D341Med (cell line): ENCODE measurements at places on chromosomes 2 and 18.

DNA sequence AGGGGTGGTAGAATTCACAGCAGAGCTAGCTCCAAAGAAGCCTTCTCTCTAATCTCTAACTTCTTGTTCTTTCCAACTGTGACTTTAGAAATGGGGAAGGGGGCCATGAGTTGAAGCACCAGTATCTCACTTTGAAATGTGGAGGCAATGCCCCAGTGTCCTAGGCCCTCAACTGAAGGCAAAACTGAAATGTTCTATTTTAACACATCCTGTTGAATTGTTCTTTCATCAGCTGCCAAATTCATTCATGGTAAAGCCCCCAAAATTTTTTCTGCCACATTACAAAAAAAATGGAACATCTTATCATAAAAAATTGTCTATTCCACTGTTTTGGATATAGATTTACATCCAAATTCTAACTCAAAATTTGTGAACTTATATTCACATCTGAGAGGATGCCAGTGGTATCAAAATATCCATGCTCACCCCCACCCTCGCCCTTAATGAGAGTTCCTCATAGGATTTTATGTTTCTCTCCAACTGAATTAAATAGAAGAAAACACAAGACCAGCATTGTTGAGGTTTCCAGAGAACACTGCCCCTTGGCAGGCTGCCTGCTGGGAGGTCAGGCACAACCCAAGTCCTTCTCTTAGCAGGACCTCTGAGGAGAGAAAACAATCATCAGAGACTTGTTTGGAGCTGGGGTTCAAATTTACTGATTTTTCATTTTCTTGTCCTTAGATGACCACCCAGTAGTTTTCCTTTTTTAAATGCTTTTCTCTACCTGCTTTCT is 147.4 kb upstream of the PGAP1 start:
- no peak for DNase-seq

GRCh38 chr2:58350484-58350883 is 109.4 kb upstream of the FANCL start:
- no peak for DNase-seq

GRCh38 chr2:1804351-1804771 is 60.0 kb upstream of the PXDN start:
- DNase-seq, result no peak

DNA sequence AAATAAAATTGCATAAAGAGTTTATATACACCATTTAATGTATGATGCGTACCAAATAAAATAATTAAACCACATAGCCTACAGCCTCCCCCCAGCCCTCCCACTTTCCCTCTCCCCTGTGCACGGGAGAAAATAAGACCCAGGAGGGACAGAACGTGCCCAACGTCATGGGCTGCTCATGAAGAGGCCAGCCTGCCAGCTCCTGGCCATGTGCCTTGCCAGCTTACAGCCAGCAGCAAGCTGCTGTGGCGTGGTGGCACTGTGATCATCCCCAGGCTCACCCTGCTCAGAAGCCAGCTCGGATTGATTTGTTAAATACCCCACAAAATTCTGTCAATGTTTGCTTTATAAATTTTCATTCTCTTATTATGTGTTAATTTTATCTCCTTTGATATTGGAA is 7.6 kb downstream of the GPR148 start:
- DNase-seq, result no peak

GRCh38 chr2:8550937-8551621 is 130.8 kb upstream of the ID2 start:
- no peak for DNase-seq

DNA sequence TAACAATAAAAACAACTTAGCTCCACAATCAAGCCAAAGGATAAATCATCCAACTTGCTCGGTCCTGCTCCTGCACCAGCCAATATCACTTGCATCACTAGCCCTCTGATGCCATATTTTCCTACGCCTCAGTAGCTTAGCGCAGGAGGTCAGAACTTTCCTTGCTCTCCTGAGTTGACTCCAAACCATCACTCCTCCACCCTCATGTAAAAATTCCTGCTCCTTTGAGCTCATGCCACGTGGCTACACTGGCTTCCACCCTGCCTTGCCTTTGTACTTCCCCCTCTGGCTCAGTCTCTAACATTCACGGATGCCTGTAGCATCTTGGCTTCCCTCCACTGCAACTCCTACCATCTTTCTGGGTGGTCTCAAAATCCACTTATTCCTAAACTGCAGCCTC is 25.2 kb downstream of the AAK1 start:
- DNase-seq, result no peak

GRCh38 chr18:56647951-56648893 is 2.9 kb upstream of the WDR7 start:
- DNase-seq, result no peak

- DNase-seq, result no peak
Measured at GRCh38 chr2:41930807-41931566, 116.8 kb upstream of the PKDCC start.

DNA sequence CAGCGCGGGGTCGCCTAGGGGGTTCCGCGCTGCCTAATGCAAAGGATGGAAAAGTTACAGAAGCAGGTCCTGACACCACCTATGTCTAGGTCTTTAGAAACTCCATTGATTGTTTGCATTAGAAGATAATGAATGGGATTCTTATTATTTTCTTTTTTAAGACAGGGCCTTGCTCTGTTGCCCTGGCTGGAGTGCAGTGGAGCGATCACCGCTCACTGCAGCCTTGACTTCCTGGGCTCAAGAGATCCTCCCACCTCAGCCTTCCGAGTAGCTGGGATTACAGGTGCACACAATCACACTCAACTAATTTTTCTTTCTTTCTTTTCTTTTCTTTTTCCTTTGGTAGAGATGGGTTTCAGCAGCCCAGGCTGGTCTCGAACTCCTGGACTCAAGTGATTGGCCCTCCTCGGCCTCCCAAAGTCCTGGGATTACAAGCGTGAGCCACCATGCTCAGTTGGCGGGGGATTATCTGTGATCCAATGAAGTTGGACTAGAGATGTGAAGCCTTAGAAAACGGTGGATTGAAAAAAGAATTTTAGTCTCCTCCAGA is 761 bp upstream of the IDH1 start:
- DNase-seq, result no peak

GRCh38 chr2:161139098-161139987 is 20.9 kb upstream of the TANK start:
- no peak for DNase-seq

DNA sequence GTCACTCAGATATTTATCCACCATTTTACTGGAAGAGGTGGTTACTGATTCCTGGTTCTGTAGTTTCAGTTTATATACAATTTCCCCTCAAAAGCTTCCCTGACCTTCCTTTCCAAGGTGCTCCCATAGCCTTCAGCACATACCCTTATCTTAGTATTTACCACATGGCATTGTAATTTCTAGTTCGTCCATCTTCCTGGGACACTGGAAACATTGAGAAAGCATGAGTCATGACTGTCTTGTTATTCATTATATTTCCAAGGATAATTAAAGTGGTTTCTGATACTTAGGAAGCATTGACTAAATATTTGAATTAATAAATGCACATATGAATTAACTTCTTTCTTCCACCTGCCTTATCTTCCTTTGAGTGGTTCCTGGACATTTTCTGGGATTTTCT is 203.8 kb downstream of the ETAA1 start:
- DNase-seq, result no peak

- no peak for DNase-seq
Measured at GRCh38 chr2:109289504-109290222, 160.7 kb downstream of the SH3RF3 start.

- DNase-seq, result no peak
Measured at GRCh38 chr2:38794235-38794946, 16.4 kb downstream of the GEMIN6 start.

DNA sequence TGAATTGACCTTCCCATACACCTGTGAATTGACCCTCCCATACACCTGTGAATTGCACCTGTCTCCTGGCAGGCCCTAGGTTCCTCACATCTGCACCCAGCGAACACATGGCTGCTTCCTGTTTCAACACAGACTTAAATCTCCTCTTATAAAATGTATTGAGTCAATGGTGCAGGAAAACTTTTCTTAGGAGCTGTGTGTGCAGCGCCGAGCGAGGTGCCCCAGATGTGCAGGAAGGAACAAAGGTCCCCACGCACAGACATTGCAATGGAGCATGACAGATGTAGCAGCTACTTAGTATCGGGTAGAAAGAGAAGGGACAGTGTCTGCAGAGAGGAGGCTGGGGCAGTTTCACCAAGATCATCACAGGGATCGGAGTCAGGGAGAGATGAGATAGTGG is 85.5 kb upstream of the PXDN start:
- no peak for DNase-seq

GRCh38 chr2:240407090-240407489 is 28.4 kb upstream of the GPC1 start:
- DNase-seq, result no peak

- no peak for DNase-seq
Measured at GRCh38 chr18:63765837-63766236, 9.4 kb upstream of the SERPINB7 start.

DNA sequence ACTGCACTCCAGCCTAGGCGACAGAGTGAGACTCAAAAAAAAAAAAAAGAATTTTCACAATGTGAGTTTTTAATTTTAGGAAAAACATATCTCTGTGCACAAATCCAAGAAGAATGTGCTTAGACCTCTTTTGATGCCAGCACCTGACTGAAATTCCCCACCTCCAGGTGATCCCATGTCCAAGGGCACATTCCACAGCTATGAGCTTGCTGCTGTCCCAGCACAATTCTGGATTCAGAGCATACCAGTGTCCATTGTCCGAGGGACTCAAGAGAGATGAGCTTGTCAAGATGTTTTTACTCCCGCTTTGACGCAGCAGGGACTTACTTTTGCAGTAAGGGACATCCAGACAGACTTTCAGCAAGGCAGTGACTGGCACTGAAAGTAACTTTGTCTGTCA is 489.1 kb upstream of the ACVR2A start:
- DNase-seq, result no peak

- no peak for DNase-seq
Measured at GRCh38 chr2:135557530-135557929, 26.2 kb downstream of the R3HDM1 start.

GRCh38 chr2:201235860-201236811 is 24.2 kb upstream of the CASP8 start:
- no peak for DNase-seq

DNA sequence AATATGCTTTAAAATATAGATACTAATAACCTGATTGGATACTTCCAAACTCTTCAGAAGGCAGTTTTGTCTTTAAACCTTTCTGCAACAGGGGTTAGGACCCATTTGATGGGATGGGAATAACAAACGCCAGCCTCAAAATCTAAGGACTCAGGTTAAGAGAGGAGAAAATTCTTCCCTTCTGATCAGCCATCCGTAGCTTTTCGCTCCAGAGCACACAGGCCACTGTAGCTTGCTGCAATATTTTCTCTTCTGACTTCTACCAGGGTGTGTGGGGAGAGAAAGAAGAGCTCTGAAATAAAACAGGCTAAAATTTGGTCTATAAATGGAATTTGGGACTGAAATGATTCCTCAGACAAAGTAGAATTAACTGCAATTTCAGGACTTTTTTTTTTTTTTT is 95.1 kb downstream of the ALPK2 start:
- DNase-seq, result no peak

GRCh38 chr2:190582736-190583506 is 48.4 kb upstream of the NEMP2 start:
- DNase-seq, result no peak

DNA sequence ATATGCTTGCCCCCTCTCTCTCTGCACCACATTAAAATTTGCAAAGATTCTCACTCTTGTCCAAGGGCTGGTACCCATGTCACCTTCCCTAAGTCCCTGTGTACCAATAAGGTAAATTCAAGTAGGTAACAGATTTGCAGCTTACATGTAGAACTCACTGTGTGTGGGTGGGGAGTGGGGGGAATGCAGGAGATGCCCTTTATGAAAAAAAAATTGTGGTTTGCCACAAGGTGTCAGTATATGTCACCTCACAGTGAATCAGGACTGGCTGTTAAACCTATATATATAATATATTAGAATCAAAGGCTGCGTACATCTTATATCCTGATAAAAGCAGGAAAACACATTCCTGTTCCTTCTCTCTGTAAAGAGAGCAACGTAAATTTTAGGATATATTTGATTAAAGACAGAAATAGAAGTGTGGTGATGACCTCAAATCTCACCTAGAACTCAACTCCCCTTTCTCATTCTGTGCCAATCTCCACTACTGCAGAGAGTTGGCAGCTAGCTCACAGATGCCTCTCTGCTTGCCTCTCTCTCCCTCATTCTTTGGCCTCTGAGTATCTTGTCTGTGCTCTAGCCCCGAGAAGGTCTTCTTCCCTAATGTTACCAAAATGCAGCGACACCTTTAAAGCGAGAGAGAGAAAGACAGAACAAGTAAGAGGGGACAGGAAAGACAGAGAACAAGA is 536 bp downstream of the XDH start:
- DNase-seq, result no peak

GRCh38 chr2:109478906-109479493 is 134.8 kb downstream of the SEPTIN10 start:
- no peak for DNase-seq

DNA sequence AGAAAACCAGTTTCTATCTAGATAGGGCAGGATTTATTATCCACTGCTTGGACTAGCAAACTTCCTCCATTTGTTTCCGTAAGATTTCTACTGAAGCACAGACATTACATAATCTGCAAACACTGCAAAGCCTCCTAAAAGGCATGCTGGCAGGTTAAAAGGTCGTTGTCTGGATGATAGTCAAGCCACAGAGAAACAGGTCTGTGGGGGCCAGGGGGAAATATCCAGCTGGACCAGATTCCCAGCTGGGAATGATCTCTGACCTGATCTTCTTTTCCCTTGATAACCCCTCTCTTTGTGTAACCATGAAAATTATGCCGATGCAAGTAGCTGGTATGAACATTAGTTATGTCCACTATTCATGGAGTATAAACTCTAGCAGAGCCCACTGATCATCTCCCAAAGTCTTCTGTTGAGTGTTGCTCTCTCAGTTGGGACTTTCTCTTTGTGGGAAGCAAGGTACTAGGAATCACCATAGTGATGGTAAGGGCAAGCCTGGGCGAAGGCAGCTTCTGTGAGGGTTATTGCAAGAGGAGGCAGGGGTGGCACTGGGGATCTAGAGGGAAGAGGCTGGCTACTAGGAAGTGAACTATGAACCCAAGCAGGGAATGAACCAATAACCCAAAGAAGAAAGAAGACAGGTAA is 61.3 kb downstream of the GDF7 start:
- DNase-seq, result no peak

DNA sequence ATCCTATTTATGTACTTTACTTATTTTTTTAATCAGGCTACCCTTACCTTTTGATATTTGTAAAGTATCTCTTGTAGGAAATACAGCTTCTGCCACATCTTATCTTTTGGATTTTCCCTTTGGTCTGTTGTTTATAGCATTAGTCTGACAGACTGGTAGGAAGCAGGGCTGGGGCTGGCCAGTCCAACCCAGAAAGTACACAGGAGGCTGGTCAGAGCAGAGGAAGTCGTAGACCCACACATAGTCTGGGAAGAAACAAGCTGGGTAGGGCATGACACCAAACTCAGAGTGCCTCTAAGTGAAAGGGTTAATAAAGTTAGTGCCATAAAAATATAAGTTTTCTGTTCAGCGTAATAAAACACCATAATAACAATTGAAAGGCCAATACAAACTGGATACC is 51.7 kb downstream of the BOLA3 start:
- DNase-seq, result no peak
